B cell (primary cell): ENCODE measurements at places on chromosomes 3 and 15.

DNA sequence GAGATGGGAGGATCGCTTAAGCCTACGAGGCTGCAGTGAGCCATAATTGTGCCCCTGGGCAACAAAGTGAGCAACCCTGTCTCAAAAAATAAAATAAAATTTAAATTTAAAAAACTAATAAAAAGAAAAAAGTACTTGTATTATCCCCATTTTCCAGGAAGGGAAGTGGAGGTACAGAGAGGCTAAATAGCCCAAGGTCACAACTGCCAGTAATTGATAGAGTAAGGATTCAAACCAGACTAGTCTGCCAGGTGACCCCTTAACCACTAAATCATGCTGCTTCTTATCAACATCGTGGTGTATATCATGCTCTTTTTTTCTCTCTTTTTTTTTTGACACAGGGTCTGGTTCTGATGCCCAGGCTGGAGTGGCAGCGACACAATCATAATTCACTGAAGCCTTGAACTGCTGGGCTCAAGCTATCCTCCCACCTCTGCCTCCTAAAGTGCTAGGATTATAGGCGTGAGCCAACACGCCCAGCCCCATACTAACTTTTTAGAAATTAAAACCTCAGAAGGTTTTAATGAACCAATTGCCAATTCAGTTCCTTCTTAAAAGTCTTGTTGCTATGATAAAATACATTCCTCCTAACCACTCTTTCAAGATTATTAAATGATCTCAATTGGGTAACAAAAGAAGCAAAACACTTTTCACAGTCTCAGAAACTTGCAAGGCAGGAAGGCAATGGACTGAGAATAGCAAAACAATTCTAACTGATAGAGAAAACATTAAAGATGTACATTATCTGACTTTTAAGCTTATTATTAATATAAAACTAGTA is 30.5 kb downstream of the HERC1 start:
- DNase-seq = no peak

DNA sequence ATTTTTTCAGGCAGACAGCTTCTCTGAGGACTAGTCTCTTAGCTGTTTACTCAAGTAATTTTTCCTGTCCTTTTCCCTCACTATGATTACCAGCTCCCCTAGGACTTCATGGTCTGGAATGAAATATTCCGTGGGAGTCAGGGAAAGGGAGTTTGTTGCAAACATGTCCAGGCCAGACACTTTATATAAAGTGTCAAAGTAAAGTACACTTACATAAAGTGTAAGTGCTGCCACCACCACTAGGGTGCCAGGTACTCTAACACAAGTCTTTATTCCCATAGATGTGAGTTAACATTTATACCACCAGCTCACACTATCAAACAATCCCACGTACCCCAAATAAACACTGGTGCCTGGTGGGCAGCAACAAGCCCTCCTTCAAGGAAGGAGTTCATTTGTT is 179.8 kb downstream of the SNRPN start:
- no peak for DNase-seq

- DNase-seq = no peak
Measured at GRCh38 chr3:34934660-34935059, 704.7 kb upstream of the ARPP21 start.

DNA sequence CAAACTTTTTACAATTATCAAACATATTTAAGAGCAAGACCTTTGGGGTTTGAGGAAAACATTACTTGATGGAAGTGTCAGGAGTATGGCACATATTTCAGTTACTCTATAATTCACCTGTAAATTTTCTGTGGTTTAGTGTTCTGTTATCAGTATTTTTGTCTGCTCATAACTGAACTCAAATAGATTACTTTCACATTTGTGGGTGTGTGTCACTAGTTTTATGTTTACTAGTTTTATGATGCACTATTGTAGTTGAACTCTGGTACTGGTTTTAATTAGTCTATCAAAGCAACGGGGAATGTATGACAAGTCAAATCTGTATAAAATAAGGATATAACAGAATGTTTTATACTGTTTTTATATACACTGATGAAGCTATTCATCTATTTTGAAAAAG is 27.2 kb downstream of the OXSM start:
- no peak for DNase-seq

DNA sequence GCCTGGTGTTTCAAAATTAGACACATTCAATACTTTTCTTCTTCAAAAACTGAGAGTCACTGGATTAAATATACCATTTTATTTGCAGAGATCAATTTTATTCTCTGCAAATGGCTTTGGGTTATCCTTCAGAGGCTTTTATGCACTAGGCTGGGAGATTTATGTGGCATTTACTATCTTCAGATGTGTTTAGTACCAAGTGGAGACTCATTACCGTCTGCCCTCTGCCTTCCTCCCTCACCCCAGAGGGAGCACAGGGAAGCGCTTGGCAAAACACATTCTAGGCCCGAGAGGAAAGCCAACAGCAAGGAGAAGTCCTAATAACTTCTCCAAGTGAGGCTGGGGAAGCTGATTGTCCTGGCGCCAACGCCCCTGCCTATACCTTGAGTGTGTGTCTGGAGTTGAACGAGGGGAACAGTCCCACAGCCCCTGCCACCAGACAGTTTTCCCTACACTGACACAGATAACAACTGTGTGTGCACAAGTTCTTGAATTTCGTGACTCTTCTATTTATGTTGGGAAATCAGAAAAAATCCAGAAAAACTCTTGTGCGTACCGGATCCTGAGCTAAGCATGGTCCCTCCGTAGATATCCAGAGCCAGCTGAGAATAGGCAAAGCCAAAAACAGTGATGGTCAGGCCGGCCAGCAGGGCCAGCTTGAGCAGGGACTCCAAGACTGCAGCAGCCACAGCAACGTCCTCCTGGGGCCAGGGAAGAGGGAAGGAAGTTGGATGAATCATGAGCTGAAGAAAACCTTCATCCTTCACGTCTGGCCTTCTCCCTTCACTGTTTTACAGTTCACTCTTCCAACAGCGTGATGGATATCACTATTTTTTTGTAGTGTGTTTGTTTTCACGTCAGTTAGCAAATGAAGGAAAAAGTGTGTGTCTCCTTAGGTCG is 26.6 kb downstream of the RFT1 start:
- DNase-seq = no peak

- DNase-seq = no peak
Measured at GRCh38 chr3:27254896-27255295, 114.3 kb downstream of the NEK10 start.

DNA sequence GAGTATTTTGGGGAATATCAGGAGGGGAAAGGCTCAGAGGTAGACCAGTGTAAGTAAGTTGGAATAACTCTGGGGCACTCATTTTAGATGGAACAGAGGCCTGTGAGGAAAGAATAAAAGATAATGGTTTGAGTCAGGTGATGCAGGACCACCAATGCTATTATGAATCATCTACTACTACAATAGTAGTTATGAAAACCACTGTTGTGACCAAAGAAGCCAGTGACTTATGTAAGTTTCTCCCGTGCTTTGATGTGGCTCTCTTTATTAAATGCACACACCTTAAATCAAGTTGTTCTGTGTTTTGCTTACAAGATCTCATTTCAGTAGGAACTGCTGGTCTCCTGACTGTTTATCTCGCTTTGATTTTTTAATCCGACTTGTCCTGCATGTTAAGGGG is 13.1 kb upstream of the GUCA1C start:
- no peak for DNase-seq

DNA sequence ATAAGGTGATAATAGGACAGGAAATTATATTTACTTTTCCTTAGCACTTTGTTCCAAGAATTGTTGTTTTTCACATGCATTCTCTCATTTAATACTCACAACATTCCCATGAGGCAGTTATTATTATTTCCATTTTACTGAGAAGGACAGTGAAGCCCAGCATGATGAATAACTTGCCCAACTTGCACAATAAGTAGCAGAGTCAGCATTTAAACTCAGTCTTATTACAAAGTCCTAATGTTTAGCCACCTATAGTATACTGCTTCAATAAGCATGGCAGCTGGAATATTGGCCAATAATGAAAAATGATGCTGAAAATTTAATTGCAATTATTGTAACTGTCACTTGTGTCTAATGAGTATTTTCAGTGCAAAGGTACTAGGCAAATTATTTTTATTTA is 45.7 kb downstream of the SYNPR start:
- no peak for DNase-seq

DNA sequence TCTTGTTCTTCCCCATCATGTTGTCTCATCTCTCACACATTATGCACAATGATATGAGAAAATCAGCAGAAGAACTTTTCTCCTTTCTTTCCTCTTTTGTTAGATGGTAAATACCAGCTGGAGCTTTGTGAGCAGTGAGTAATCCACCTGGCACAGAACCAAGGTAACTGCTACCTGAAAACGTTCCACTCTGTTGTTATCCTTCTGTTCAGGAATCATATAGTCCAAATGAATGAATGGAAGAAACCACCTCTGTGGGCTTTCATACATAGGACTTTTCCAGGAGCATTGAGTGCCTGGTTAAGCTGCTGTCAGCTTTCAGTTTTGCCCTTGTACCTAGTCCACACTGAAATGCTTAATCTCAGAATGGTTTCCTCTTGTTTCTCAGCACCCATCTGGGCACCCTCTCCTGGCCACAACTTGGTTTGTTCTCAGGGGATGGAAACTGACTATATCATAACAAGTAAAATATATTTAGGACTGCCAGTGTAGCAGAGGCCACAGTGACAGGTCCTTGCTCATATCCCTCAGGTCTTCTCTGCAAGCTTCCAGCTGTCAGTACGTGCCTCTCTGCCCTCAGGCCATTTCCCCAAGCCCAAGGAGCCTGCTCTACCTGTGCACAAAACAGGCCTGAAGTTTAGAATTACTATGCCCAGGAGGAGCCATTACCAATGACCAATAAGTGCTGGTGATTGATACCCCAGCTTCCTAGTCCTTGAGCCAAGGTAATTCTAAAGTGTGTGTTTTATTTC is 23.5 kb upstream of the SLC4A7 start:
- no peak for DNase-seq

DNA sequence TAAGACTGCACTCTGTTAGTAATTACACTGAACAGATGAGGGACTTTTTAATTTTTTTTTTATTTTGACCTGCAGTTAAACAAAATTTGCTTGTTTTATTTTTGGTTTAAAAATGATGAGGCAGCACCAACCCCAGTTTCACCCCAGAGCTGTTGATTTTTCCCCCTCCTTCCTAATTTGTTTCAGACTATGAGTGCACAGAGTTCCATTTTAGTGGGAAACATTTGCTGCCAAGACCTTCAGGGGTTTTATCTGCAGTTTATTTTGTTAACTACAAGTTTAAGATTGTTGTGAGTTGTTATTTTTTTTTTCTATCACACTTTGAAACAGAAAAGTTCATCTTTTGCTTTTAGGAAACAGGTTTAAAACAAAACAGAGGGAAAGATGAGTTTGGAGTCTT is 455.9 kb upstream of the NR2F2 start:
- no peak for DNase-seq

DNA sequence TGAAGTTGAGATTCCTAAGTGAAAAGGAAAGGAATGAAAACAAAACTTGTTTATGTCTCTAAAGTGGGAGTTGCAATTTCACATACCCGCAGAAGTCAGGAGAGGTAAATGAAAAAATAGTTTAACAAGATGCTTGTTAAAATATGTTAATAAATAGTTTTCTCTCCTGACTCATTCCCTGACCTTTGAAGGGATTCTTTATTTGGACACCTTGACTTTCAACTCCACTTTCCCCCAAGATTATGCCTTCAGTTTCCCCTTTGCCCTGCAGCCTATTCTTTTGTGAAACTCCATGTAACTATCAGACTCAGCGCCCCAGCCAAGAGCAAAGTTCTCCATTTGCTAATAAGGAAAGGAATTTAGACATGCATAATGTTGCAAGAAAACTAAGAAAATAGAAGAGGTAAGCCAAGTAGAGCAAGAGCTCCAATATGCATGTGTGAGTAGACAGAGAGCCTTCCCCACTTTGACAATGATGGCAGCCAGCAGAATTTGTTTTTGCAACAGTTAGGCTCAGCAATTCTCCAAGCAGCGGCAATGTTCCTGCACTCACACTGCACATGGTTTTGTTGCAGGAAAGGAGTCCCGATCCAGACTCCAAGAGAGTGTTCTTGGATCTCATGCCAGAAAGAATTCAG is 61.2 kb downstream of the CD200 start:
- DNase-seq = no peak

DNA sequence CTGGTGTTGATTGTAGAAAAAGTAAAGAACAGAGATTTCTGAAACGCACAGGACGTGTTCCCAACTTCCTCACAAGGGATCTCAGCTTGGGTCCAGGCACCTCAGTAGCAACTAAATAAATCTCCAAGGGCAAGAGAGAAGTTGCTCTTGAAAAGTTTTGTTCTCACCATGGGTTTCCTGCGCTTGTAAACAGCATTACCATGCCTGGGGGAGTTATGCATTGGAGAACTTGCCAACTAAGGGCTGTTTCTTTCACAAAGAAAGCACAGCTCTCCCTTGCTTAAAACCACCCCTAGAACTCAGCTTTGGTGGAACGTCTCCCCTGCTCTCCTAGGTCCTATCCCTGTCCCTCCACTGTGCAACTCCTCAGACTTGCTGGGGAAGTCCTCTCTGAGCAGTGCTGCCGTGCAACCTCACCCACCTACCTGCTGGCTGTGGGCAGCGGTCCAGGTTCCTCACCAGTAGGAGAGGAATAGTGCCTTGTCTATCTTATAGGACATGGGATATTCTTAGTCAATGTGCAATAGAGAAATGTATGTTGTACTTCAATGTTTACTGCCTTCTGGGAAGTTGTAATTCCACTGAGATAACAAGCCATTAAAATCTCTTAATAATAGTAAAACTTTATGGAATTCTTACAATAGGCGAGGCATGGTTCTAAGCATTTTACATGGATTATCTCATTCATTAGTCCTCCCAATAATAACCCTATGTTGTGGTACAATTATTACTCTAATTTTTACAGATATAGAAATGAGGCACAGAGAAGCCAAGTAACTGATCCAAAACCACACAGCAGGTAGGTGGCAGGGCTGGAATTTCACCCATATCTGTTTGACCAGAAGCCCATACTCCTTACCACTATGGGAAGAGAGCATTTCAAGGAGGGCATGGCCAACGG is 51.5 kb downstream of the UMPS start:
- no peak for DNase-seq

DNA sequence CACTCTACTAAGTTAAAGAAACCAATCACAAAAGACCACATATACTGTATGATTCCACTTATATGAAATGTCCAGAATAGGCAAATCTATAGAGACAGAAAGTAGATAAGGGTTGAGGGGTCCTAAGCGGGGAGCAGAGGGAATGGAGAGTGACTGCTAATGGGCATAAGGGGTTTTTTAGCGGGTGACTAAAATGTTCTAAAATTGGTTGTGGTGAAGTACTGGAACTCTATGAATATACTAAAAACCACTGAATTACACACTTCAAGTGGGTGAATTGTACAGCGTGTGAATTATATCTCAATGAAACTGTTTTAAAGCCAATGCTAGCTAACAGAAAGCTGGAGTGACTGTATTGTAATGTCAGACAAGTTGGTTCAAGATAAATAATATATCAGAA is 33.3 kb downstream of the KPNA1 start:
- DNase-seq = no peak

- no peak for DNase-seq
Measured at GRCh38 chr3:53320697-53321096, 26.6 kb downstream of the DCP1A start.

- no peak for DNase-seq
Measured at GRCh38 chr3:151009981-151010380, 37.5 kb upstream of the CLRN1 start.

- DNase-seq = no peak
Measured at GRCh38 chr3:167783781-167784180, 48.3 kb downstream of the SERPINI1 start.

- DNase-seq = peak; percentile 59
Measured at GRCh38 chr3:125585595-125586223, 9.6 kb downstream of the OSBPL11 start.
